Mesothelial cell of epicardium (in vitro differentiated cells): ENCODE measurements at places on chromosomes 6 and 20. TPM values are rescaled to one million over a fixed set of nuclear protein-coding genes. Genes with fewer than 3 reads are reported as not detected.

DNA sequence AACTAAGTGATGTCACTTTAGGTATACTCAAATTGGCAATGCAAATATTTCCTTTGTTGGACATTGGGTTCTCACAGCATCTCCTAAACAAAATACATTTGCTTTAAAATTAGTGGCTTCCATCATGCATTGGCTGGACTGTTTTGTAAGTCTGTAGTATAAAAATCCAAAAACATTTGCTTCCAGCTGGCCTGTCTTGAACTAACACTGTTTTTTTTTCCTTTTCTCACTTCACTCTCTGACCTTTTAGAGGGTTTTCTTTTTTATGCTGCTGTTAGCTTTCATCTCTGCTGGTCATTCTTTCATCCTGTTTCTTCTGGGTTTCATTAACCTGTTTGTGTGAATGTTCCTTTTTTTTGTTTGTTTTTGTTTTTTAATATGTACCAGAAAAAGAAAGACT is 121.7 kb upstream of the MLIP start:
- peaks cover 1% of the 10 kb centered on the region for H3K27me3 ChIP-seq
- H3K27ac ChIP-seq: no peak overlapping the region
- H3K4me3 ChIP-seq: no peak overlapping the region
- peaks cover 9% of the 10 kb centered on the region for H3K4me1 ChIP-seq
- no peaks in the 10 kb centered on the region for H3K36me3 ChIP-seq

GRCh38 chr6:123030282-123030681 is 34.2 kb downstream of the CLVS2 start:
- no peaks in the 10 kb centered on the region for H3K36me3 ChIP-seq
- H3K27me3 ChIP-seq: peaks cover 45% of the 10 kb centered on the region
- DNase-seq: no peak
- no peak overlapping the region for H3K4me3 ChIP-seq
- H3K27ac ChIP-seq: no peak overlapping the region
- no peaks in the 10 kb centered on the region for H3K4me1 ChIP-seq

DNA sequence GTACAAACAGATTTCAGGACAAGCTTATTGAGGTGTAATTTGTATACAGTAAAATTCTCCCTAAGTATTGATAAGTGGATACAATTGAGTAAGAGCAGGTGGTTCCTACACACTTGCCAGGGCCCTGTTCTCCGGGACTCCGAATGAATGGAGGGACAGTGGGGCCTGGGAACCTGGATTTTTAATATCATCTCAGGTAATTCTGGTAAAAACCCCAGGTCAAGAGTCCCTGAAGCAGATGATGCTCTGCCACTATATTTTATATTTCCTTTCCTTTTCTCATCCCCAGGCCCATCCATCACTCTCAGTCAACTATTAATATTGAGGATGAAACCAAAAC is 104.9 kb downstream of the FYN start:
- H3K4me3 ChIP-seq: no peak overlapping the region
- H3K36me3 ChIP-seq: peaks cover 10% of the 10 kb centered on the region
- peaks cover 21% of the 10 kb centered on the region for H3K4me1 ChIP-seq

DNA sequence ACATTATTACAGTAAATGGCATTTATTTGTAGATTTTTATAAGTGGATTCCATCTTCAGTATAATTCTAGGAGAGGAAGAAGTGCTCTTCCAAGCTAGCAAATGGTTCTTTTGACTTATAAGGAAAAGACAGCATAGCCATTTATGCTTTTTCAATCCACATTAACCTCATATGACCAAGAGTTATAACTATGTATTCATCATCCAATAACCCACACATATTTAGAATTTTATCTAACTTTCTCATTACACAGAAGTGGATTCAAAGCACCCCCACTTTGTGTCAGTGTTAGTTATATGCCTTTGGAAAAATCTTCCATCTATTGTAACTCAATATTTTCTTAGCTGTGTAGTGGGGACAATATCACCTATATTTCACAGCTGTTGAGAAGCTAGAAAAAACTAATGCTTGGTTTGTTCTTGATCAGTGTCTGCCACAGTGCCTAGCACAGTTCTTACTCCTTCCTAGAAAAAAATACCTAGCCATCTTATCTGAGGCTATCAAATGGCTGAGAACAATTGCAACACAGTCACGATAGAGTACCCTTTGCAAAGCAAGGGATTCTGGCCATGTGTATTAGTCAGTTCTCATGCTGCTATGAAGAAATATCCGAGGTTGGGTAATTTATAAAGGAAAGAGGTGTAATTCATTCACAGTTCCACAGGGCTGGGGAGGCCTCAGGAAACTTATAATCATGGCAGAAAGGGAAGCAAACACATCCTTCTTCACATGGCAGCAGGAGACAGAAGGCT is 986.3 kb downstream of the TFAP2A start:
- H3K27me3 ChIP-seq: no peaks in the 10 kb centered on the region
- H3K4me1 ChIP-seq: peaks cover 17% of the 10 kb centered on the region
- DNase-seq: no peak

GRCh38 chr6:143745166-143746133 is 67.7 kb downstream of the PHACTR2 start:
- H3K4me1 ChIP-seq: peaks cover 72% of the 10 kb centered on the region
- no peaks in the 10 kb centered on the region for H3K36me3 ChIP-seq
- H3K27me3 ChIP-seq: no peaks in the 10 kb centered on the region
- peak overlapping the region; percentile 62 for H3K4me3 ChIP-seq
- H3K27ac ChIP-seq: peak overlapping the region; percentile 99

IRAK1BP1 gene
- total RNA-seq: 6.3 to 7.8 TPM (median 7.8 TPM) in 3 replicates

DNA sequence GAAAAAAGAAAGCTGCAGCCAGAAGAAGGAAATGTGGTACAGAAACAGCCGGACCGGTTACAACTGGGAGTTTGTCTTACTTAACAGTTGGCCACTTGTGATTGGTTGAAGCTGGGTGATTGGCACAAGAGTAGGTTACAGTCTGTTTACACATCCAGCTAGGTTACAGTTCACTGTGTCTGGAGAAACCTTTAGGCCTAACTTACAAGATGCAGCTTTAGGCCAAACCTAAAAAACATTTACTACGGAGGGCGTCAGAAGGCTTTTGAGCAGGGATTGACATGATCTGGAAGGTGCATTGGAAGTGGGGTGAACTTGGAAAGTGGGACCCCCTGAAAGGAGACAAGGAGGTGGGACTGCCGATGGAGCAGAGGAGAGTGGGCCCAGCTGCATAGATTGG is 122.3 kb downstream of the BANF2 start:
- peaks cover 2% of the 10 kb centered on the region for H3K36me3 ChIP-seq
- peak overlapping the region; percentile 48 for H3K27ac ChIP-seq
- no peak for DNase-seq
- H3K4me3 ChIP-seq: no peak overlapping the region
- no peaks in the 10 kb centered on the region for H3K27me3 ChIP-seq

GRCh38 chr6:106141441-106142237 is 55.5 kb downstream of the PRDM1 start:
- peaks cover 35% of the 10 kb centered on the region for H3K4me1 ChIP-seq
- DNase-seq: no peak
- H3K4me3 ChIP-seq: no peak overlapping the region
- no peaks in the 10 kb centered on the region for H3K36me3 ChIP-seq
- H3K27me3 ChIP-seq: peaks cover 4% of the 10 kb centered on the region
- H3K27ac ChIP-seq: no peak overlapping the region

DNA sequence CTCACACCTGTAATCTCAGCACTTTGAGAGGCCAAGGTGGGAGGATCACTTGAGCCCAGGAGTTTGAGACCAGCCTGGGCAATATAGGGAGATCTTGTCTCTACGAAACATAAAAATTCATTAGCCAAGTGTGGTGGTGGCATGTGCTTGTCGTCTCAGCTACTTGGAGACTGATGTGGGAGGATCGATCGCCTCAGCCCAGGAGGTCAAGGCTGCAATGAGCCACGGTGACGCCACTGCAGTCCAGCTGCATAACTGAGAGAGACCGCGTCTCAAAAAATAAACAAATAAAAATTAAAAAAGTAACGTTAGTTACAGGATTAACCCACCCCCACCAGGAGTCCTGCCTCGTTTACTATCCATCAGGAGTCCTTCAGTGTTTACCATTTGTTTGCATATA is 345.1 kb downstream of the BTBD3 start:
- DNase-seq: no peak
- no peaks in the 10 kb centered on the region for H3K36me3 ChIP-seq
- no peak overlapping the region for H3K27ac ChIP-seq
- H3K4me1 ChIP-seq: peaks cover 14% of the 10 kb centered on the region

PACSIN1 gene
- 3.3 to 4.5 TPM (median 3.6 TPM) in 3 replicates for total RNA-seq

DNA sequence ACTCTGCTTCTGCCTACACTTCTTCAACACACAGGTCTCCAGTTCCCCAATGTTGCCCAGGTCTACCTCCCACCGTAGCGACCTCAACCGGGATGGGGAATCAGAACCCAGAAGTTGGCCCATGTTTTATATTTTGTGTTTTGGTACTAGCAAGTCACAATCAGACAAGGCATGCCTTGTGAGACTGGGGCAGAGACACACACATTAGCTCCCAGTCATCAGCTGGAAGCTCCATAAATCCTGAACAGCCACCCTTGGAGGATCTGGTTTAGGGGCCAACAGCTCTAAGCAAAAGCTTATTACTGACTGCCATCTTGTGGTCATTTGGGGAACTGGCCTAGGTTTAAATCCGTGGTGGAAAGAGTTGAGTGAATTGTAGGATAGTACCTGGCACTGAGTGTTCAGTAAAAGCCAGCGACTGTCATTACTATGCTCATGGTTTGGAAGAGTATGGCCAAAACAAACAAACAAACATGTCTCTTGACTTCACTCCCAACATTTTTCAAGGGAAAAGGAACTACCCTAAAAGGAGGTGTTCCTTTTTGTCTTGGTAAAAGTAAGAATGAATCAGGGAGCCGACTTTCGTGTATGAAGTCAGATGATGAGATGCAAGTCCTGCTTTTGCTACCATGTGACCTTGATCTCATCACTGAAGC is 40.5 kb downstream of the PIM1 start:
- H3K4me1 ChIP-seq: peaks cover 5% of the 10 kb centered on the region
- H3K27ac ChIP-seq: no peak overlapping the region
- no peaks in the 10 kb centered on the region for H3K36me3 ChIP-seq
- peak; percentile 86 for DNase-seq
- no peaks in the 10 kb centered on the region for H3K27me3 ChIP-seq
- H3K4me3 ChIP-seq: no peak overlapping the region

DNA sequence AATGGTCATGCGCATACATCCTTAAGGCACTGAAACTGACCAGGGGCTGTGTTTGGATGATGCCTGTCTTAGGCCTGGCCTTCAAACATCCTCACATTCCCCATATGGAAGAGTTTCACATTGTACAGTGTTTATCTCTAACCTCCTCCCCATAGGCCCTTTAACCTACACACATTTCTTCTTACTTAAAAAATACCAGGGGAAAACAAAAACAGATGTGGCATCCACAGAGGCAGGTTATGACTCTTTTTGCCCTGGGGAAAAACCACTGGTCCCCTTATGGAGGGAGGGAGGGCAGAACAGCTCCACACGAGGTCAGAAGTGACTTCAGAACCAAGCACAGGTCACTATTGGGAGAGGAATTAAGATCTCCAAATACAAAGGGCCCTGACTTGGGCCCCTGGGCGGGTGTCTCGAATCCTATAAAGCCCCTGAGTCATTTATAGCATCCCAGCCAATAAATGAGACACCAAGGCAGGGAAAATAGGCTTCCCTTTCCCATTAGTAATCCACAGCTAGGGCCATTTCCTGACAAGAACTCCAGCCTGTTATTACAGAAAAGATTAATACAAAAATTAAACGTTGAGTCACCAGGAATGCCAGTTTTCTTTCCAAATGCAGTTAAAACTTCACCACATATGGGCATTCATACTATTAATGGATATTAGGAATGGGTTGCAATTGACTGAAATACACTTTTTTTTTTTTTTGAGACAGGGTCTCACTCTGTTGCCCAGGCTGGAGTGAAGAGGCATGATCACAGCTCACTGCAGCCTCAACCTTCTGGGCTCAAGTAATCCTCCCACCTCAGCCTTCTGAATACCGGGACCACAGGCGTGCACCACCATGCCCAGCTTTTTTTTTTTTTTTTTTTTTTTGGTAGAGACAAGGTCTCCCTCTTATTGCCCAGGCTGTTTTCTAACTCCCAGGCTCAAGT is 107.2 kb downstream of the ATP9A start:
- peak overlapping the region; percentile 78 for H3K27ac ChIP-seq
- H3K4me1 ChIP-seq: peaks cover 9% of the 10 kb centered on the region
- no peak for DNase-seq
- peaks cover 22% of the 10 kb centered on the region for H3K36me3 ChIP-seq
- H3K4me3 ChIP-seq: no peak overlapping the region

GRCh38 chr6:69422475-69422874 is 374.3 kb downstream of the LMBRD1 start:
- no peak for DNase-seq
- no peaks in the 10 kb centered on the region for H3K4me1 ChIP-seq
- H3K4me3 ChIP-seq: no peak overlapping the region
- H3K27ac ChIP-seq: no peak overlapping the region

- no peaks in the 10 kb centered on the region for H3K36me3 ChIP-seq
- peaks cover 28% of the 10 kb centered on the region for H3K4me1 ChIP-seq
- H3K27me3 ChIP-seq: no peaks in the 10 kb centered on the region
- no peak overlapping the region for H3K4me3 ChIP-seq
- no peak for DNase-seq
Observed at GRCh38 chr20:59363101-59363500, 62.7 kb downstream of the EDN3 start.

KCNB1 gene
- 0.51 to 1.1 TPM (median 0.52 TPM) in 3 replicates for total RNA-seq

GRCh38 chr20:38098952-38099351 is 65.4 kb downstream of the RPRD1B start:
- H3K4me1 ChIP-seq: peaks cover 6% of the 10 kb centered on the region
- DNase-seq: no peak
- no peak overlapping the region for H3K27ac ChIP-seq
- peaks cover 16% of the 10 kb centered on the region for H3K36me3 ChIP-seq

- peaks cover 60% of the 10 kb centered on the region for H3K27me3 ChIP-seq
- no peak overlapping the region for H3K27ac ChIP-seq
- no peak overlapping the region for H3K4me3 ChIP-seq
- peaks cover 16% of the 10 kb centered on the region for H3K4me1 ChIP-seq
- DNase-seq: no peak
Observed at GRCh38 chr6:39335780-39336545, 13.5 kb upstream of the KCNK16 start.

DNA sequence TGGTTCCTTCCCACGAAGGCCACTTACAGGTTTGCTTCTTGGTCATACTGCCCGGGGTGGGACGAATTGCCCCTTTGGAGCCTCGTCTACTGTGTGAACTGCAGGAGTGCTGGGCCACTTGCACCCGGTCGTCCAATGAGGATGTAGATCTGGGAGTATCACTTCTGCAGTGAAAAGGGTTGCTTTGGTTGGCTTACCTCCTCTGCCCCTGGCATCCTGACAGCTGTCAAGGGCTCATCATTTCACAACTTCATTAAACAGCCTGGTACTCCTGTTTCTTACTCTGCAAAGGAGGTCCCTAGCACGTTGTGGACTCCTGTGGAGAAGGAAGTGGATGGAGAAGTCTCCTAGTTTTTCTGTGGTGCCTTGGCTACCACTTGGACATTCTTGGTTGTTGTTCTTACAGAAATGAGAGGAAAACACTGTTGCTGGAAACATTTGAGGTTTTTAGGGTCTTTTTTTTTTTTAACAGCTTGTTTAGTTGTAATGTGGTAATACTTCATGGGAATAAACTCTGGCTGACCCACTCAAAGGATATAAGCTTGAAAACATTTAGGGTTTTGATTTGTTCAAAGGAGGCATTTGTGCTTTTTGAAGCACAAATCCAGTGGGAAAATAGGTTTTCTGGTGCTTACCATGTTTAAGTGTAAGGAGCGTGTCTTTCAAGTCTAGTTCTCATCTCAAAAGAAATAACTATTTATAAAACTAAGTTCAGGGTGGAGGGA is 60.7 kb downstream of the AKAP12 start:
- peak overlapping the region; percentile 92 for H3K27ac ChIP-seq
- peaks cover 75% of the 10 kb centered on the region for H3K4me1 ChIP-seq
- peaks cover 21% of the 10 kb centered on the region for H3K36me3 ChIP-seq
- no peak overlapping the region for H3K4me3 ChIP-seq
- no peak for DNase-seq

POM121L2 gene
- total RNA-seq: 0.07 TPM in 1 of 3 replicates, not detected in the others
